ENCODE measurements at places on chromosomes 1 and 21.

DNA sequence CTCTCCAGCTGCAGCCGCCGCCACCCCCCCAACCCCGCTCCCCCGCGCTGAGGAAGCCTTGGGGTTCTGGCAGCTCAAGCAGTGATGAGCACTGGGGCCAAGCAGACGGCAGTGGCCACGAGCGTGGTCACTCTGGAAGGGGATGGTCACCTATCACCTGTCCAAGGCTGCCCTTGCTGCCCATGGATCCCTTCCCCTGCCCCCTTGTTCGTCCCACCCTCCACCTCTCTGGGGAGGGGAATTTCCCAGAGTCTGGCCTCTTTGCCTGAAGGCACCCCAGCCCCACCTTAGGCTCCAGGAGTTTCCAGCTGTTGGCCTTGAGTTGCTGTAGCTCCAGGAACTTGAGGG, 7.2 kb upstream of the SMIM12 start:
- DNase-seq, result no peak

GRCh38 chr21:34335316-34335715, 28.5 kb upstream of the KCNE2 start:
- no peak for DNase-seq

DNA sequence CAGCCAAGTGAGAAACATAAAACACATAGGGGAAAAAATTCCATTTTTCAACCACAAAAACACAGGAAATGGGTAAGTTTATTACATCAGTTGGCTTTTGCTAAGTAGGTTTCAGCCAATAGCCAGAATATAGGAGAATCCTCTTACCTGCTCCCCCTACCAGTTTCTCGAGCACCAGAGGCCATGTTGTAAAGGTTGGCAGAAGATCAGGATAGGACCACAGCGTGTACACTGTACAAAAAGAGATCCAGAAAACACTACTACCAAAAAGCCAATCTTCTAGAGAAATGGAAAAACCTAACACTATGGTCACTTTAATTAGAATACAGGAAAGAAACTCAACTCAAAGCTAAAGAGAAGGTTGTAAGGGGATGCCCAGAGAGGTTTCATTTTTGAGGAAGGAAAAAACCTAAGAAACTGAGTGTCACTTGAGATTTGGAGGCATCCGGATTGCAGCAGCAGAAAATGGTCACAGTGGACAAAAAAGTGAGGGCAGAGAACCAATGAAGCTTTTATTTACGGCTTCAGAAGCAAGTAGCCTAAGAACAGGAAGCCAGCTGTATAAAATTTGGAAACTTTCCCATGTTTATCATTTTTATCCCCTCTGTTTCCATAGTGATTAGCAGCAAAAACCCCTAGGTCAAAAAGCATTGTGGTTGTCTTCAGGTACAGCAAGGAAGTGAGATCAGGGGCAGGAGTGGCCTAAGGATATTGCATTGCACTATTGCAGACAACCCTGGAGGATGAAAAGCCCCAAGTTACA, 2.9 kb downstream of the EIF2D start:
- no peak for DNase-seq

DNA sequence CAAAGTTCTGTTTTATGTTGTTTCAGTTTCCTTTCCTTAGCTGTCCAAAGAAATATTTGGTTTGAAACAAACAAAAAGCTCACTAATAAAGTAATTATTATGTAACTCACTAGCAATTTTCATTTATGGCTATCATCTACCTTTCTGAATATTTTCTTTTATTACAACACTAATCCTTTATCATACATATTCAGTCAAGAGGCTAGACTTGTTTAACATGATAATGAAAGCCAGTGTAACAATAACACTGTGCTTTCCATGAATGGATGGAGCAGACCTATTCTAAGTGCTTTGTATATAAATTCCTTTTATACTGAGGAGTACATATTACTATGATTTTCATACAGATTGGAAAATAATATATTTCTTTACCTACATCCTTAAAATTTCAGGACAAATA, 972.8 kb upstream of the ADGRL4 start:
- DNase-seq, result no peak

DNA sequence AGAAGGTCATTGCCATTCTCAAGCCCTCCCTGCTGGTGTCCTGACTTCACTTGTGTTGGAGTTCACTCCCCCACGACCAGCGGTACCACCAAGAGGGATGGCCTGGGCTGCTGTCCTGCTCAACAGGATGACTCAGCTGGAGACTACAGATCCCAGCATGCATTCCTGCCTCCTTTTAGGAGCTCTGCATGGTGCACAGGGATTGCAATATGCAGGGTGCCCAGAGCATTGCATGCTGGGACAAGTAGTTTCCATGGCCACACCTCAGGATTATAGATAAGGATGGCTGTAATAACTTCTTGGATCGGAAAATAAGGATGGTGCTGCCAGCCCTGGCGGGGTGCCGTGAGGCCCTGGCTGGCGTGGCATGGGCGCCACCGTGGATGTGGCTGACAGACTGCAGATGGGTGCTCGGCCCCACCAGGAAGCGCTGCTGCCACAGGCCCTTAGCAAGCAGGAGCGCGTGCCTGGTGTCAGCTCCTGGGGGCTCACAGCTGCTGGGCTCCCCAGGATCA, 150.0 kb downstream of the CASZ1 start:
- DNase-seq, result no peak

- DNase-seq, result peak; percentile 83
Measured at GRCh38 chr1:167715157-167715999, 6.4 kb upstream of the MPZL1 start.

DNA sequence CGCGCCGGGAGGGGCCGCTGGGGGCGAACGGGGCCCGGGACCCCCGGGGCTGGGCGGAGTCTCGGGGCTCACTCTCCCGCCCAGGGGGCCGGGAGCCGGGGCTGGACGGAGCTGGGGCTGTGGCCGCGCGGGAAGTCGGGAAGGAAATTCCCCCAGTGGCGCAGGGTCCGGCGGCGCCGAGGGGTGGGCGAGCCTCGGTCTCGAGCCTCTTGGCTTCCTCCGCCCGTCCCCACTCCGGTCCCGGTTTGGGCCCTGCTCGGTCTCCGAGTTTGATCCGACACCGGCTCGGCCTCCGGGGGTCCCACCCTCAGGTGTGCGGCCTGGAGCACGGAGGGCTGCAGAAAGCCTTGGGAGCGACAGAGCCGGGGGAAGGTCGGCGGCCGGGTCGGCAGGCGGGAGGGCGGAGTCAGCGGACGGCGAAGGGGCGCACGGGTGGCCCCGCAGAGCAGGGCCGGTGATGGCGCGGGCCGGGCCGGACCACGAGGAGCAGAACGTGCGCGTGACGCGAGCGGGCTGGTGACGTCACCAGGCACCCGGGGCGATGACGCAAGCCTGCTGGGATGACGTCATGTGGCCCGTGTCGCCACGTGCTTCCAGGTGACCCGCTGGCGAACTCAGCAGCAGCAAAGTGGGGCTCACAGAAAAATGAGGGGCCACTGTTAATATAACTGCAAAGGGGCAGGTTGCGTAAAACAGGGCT, 610 bp upstream of the HES4 start:
- DNase-seq, result peak; percentile 87

GRCh38 chr1:155037043-155037442, 3.4 kb downstream of the DCST1 start:
- DNase-seq, result no peak

- no peak for DNase-seq
Measured at GRCh38 chr1:84436876-84437655, 38.8 kb downstream of the DNASE2B start.

DNA sequence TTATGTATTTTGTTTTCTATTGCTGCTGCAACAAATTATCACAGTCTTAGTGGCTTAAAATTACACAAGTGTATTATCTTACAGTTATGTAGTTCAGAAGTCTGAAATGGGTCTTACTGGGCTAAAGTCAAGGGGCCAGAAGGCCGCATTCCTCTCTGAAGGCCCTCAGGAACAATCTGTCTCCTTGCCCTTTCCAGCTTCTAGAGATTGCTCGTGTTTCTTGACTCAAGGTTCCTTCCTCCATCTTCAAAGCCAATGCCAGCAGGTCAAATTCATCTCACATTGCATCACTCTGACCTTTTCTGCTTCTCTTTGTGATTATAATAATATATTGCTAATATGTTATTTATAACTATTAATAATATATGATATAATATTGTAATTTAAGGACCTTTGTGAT, 97.1 kb downstream of the DIRAS3 start:
- DNase-seq, result no peak

DNA sequence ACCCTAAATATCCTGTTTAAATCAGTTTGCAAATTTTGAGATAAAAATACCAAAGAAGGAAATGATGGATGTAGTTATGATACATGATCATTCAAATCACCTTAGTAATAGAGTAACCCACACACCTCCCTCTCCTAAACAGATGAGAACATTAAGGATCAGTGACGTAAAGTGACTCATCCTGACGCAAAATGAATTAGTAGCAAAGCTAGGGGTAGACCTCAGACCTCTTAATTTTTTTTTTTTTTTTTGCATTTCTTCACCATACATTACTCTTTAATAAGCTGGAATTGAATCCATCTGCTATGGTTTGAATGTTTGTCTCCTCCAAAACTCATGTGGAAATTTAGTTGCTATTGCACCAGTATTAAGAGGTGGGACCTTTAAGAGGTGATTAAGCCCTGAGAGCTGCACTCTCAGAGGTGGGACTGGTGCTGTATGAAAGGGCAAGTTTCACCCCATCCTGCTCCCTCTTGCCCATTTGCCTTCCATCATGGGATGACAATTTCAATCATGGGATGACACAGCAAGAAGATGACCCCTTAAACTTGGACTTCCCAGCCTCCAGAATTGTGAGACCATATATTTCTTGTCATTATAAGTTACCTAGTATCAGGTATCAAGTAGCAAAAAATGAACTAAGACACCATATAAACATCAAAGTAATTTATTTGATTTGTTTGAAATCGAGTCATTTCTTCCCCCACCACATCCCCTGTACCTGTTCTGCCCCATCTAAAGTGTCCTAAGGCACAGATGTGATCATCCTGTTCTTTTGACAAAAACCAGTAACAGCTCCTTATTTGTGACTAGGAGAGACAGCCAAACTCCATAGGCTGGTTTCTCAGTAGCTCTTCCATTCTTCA, 114.6 kb upstream of the DUSP10 start:
- no peak for DNase-seq

DNA sequence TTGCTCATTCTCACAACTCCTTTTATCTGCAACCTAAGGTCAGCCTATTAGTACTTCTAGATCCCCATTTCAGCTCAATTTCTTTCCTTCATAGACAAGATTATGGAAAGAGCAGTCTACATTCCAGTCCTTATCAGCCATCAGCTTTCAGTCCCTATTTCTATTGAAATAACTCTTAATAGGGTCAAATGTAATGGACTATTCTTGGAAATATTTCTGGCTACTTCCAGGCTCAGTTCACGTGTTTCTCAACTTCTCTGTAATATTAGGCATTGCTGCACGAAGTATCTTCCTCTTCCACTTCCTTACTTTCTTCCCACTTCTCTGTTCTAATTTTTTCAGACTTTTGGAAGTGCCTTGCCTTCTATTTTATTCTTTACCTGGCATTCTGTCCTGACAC, 232.9 kb upstream of the USP25 start:
- no peak for DNase-seq

GRCh38 chr1:197515421-197515820, 247.4 kb downstream of the CRB1 start:
- no peak for DNase-seq

DNA sequence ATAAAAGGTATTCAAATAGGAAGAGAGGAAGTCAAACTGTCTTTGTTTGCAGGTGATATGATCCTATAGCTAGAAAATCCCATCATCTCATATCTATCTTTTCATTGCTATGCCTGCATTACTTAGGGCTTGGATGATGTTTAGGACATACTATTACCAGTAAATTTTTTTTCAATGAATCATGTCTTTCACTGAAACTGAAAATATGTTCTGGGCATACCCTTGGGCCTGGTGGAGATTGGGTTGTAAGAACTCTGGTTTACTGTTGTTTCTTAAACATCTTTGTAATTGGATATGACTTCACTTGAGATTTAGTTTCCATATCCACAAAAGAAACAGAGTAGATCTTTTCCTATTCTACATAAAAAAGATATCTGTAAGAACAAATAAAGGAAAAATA, 502.2 kb upstream of the PRMT6 start:
- no peak for DNase-seq

DNA sequence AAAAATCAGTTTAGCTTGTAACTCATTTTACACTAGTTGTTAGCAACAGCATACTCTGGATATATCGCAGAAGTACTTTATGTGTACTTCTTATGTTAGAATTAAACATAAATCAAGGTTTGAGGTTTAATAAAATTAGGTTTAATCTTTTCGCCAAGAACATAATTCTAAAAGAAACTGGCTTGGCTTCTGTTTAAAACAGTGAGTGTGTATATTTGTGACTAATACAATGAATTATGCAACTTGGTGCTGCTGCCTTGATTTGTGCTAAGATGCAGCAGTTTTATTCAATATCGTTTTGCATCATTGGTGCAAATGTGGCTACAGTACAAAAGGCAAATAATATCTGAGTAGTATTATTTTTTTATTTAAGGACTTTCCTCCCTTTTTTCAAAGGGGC, 44.8 kb downstream of the USP25 start:
- DNase-seq, result no peak

GRCh38 chr1:6423321-6423999, 1.1 kb upstream of the ESPN start:
- peak; percentile 82 for DNase-seq

DNA sequence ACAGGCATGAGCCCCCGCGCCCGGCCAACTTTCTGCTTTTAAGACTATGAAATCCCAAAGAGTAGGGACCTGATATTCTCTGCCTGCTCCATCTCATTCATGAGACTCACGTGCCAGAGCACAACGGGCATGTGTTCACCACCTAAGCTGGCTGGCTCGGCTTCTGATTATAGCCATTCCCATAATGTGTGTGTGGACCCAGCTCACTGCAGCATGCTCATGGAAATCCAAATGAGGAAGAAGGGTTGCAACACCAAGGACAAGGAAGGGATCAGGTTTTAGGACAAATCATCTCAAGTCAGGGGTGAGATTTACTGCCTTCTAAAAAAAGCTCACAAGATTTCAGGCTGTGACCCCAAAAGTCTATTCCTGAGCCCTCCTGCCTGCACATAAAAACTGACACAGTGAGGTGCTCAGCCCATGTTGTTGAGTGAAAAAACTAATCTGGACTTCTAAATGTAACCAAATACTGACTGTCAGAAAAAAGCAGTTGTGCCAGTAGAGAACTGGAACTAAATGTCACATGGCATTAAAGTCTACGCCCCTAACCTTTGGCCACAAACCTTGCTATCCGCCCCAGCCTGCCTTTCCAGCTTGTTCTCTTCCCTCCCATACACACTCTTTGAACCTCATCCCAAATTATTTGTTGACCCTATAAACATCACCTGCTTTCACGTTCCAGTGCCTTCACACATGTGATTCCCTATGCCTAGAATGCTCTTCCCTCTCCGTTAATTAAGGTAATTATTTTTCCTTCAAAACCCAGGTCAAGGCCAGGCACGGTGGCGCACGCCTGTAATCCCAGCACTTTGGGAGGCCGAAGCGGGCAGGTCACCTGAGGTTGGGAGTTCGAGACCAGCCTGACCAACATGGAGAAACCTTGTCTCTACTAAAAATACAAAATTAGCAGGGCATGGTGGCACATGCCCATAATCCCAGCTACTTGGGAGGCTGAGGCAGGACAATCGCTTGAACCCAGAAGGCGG, 9.1 kb upstream of the COA7 start:
- peak; percentile 28 for DNase-seq

DNA sequence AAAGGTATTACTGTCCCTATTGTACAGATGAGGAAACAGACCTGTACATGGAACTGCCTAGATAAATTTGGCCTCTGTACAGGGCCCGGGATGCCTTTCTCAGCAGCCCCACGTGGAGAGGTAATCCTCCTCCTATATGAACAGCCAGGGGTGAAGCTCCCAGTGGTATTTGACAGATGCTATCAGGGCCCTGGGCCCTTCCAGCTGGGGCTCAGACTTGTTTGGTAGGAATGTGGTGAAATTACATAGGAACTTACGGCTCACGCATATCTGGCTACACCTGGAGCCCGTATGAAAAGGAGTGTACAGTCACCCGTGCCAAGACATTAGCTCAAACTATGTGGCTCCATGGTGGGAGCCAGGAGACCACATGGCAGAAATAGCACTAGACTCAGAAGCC, 24.8 kb upstream of the TCEA3 start:
- no peak for DNase-seq

Measured in LoVo (cell line).